ELF-1 (cell line): ENCODE measurements at places on chromosomes 1 and 21.

DNA sequence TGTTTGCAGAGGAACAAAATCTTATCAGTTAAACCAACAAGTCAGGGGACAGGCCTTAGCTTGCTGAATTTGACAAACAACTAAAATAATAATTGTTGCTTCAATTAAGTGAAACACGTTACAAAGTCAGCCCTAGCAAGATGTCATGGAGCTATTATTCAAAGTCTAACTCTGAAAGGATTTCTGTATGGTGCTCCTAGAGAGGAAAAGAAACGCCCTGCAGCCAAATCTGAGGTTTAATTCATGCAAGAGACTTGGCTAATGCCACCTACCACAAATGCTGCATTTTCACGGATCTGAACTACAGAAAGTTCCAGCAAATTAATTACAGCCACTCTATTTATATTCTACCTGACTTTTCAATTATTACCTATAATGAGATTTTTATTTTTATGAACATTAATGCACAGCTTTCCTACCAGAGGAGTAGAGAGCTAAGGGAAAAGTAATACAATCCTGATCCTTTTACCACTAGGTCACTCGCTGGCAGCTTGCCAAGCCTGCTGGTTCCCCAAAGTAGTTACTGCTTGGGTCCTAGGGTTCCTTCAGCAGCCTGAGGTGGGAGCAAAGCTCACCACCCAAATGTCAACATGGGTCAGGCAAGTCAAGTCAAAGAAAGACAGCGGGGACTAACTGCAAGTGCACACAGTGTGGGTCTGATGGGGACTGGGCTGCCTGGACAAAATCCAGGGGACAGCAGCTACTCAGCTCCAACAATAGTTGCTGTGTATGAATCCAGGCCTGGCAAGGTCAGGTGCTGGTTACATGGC is 8.5 kb downstream of the COLGALT2 start:
- no peak for DNase-seq

- no peak for DNase-seq
These were observed 30.9 kb downstream of the LGR6 start for GRCh38 chr1:202224453-202224852.

DNA sequence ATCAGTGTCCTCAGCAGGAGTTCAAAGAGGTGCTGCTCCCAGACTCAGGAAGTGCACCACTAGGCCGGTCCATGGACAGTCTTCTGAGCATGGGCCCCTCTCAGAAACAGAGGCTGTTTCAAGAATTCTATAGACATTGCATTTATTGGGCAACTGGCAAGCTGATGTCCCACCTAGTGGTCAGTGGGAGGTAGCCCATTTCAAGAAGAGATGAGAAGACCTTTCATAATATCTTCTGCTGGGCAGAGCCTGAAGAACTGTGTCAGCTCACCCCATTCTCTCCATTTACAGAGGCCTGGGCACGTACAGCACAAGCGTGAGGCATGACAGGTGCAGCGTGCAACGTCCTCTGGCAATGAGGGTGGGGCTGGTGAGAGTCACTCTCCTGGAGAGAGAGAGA is 216.0 kb downstream of the DYRK1A start:
- peak; percentile 11 for DNase-seq

DNA sequence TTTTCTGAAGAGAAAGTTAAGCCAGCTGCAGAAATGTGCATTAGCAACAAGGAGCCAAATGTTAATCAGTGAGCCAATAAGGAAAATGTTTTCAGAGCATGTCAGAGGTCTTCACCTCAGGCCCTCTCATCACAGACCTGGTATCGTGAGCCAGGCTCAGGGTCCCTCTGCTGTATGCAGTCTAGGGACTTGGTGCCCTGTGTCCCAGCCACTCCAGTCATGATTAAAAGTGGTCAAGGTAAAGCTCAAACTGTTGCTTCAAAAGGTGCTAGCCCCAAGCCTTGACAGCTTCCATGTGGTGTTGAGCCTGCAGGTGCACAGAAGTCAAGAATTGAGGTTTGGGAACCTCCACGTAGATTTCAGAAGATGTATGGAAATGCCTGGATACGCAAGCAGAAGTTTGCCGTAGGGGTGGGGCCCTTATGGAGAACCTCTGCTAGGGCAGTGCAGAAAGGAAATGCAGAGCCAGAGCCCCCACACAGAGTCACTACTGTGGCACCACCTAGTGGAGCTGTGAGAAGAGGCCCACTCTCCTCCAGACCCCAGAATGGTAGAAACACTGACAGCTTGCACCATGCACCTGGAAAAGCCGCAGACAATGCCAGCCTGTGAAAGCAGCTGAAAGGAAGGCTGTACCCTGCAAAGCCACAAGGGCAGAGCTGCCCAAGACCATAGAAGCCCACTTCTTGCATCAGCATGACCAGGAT is 1128.7 kb downstream of the AMY1C start:
- peak; percentile 59 for DNase-seq

- DNase-seq = no peak
These were observed 243.4 kb downstream of the RGS7 start for GRCh38 chr1:241113557-241113956.

DNA sequence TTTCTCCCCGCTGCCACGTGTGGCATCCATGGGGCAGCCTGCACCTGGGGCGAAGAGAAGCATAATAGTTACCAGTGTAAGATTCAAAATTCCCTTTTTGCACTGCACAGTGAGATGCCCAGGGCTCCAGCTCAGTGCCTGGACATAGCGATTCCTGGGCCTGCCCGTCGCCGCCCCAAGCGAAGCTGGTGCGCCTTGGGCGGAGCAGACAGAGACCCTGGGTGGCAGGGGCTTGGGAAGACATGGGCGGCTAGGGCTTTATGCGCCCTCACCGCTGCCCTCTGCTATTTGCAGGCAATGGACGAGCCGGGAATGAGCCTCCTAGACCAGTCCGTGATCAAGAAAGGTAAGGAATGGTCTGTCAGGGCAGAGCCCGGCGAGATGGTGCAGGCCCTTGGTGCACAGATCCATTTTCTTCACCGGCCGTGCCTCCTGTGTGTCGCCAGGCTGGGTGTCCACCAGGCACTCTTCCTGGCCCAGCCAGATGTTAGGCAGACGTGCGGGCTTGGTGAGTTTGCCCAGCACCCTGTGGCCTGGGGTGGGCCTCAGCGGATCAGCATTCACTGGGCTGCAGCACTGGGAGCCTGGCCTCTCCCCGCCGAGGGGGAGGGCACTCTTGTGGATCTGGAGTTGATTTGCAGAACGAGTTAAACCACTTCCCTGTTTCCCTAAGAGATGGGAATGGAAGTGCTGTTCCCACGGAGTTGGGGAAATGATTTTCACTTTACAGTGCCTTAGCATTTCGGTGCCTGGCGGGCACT is 1.7 kb downstream of the TFAP2E start:
- peak; percentile 79 for DNase-seq

GRCh38 chr1:44339731-44340130 is 15.3 kb downstream of the ERI3 start:
- DNase-seq = no peak

DNA sequence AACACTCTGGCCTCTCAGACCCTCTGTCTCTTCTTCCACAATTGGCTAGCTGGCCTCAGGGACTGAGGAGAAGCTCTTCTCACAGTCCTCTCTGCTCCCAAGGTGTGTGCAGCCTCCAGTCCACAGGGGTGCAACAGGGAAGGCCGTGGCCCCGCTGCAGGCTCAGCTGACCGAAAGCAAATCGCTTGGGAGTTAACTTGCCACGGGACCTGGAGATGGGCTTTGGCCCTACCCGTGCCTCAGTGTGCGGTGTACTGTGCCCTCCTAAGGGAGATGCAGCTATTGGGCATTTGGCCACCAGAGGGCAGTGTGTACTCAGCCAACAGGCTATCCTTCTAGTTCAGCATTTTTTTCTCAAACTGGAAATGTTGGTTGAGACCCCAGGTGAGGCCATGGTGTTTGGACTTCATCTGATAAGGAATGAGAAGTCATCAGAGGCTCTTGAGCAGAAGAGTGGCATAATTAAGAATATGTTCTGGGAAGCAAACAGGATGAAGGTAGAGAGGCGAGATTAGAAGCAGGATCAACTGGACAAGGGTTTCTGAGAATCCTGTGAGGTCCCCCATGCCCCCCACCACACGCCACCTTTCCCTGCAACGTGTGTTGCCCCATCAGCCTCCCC is 42.5 kb upstream of the TMEM125 start:
- DNase-seq = peak; percentile 92

GRCh38 chr1:116806245-116806644 is 52.0 kb downstream of the CD2 start:
- no peak for DNase-seq

DNA sequence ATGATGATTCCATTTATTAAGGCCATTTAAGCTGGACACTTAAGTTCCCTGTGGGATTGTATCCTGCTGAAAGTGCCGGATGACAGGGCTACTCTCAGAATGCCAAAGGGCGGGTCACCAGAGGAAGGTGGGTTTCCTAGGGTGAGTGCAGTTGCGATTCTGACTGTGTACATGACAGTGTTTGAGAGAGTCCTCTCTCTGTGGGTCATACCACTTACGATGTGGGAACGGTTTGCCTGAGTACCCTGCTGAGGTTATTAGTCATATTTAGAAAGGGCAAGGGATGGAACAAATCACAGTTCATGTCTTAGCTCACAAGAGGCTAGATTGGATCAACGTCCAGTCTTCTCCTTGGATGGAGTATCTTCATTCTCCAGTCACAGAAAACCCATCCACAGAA is 461.9 kb downstream of the CAMTA1 start:
- no peak for DNase-seq

DNA sequence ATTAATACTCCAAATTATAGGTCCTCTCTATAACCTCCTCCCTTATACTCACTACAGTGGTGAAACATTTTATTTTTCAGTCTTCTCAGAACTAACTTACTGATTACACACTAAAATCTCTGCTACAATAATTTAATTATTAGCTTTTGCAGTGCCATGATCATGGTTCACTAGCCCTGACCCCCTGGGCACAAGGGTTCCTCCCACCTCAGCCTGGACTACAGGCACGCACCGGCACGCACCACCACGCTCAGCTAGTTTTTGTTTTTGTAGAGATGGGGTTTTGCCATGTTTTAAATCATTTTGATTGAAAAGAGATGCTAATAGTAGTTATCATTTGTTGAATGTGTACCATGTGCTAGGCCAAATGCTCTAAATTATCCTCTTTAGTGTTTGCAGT is 6.3 kb downstream of the PATJ start:
- no peak for DNase-seq

DNA sequence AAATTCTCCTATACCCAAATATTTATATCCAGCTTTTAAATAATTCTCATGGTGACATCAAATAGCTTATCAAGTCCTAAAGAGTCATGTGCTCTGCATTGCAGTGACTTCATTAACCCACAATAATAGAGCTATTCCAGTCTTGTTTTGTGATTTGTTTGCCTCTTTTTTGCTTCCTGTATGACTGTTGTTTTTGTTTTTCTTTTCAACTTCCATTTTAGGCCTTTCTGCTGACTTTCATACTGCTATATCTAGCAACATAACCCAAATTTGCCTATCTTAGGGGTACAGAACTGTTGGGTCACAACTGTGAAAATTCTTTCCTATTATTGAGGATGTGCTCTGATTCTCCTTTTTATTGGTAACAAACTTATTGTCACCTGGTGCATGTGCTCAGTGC is 30.3 kb downstream of the SPATA17 start:
- DNase-seq = no peak

GRCh38 chr1:49185450-49185980 is 408.8 kb upstream of the BEND5 start:
- no peak for DNase-seq
